ENCODE measurements at places on chromosomes 16 and 17.

DNA sequence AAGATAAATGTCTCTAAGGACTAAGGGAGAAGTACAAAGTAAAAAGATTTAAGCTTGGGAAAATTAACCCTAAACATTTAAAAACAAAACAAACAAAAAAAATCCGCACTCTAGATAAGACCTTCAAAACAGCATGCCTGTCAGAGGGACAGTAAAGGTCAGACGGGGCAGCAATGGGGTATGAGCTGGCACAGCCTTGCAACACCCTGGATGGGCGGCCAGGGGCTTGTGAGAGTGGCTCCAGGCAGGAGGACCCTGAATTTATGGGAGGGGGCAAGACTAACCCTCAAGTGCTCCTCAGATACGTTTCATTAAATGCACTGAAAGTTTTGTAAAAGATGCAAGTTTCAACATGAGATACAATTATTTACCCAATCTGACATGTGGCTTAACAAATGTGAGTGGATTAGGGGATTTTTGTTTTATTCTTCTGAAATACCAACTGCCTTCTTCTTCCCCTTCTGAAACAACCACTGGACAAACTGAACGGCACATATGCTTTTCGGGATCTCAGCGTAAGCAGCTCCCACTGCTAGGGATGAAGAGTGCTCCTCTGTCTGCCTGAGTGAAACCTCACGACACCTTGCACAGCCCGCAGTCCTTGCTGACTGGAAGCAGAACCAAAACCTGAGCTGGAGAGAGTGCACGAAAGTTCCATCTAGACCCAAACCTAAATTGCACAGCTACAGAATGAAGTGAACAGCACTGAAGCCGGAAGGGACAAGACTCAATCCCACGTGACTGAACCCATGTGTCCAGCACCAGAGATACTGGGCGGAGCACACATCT lies 128.4 kb downstream of the ANKRD11 start:
- DNase-seq = no peak

GRCh38 chr17:27575096-27575911 lies 55.7 kb upstream of the LGALS9 start:
- DNase-seq = no peak

DNA sequence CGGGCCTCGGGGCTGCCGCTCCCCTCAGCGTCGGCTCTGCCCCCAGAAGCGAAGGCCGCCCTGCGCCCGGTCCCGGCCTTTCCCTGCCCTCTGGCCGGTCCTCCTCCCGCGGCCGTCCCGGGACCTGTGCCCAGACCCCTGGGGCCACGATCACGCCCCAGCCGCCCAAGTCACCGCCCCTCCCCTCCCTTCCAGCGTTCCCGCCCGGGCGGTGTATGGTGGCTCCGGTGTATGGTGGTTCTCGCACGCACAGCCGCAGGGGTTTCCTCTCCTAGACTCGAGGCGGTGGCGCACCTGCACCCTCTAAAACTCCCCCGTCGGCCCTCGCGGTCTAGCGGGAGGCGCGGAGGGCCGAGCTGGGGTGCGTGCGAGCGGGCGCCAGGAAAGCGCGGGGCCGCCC lies 10.0 kb downstream of the TIGD7 start:
- DNase-seq = no peak

DNA sequence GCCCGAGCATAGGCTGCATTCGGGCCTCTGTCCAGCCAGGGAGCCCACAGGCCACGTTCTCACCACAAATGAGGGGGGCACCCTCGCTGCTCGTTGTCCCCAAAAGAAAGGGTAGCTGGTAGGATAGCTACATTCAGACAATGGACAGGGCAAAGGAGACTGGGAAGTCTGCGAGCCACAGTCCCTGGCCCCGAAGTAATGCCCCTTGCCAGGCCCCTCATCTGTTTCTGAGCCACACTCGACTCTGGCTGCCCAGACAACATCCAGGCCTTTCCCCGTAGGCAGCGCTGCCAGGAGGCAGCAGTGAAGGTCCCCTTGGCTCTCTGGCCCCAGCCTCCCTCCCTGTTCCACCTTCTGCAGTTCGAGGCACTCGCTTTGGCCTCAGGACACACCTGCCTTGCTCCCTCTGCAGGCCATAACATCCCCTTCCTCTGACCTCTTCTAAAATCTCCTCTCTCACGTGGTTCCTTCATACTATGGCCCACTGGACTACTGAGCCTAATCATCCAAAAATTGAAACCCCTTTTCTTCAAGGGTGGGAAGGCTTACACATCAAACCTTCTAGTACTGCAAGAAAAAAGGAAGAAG lies 12.2 kb downstream of the AIPL1 start:
- no peak for DNase-seq

DNA sequence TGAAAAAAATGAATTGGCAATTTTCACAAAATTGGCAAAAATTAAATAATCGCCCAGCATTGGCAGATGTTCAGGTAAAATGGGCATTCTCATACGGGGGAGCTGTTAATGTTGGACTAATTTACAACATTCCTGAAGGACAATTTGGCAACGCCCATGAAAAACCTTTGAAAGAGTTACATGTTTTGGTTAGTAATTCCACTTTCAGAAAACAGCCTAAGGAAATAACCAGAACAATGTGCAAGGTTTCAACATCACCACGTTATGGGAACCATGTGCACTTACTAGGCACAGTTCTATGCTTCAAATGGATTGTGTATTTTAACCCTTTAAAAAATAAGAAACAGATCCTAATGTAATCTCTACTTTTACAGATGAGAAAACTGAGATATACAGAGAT lies 62.7 kb downstream of the CDYL2 start:
- no peak for DNase-seq

GRCh38 chr17:78677303-78678221 lies 100.4 kb upstream of the DNAH17 start:
- no peak for DNase-seq

DNA sequence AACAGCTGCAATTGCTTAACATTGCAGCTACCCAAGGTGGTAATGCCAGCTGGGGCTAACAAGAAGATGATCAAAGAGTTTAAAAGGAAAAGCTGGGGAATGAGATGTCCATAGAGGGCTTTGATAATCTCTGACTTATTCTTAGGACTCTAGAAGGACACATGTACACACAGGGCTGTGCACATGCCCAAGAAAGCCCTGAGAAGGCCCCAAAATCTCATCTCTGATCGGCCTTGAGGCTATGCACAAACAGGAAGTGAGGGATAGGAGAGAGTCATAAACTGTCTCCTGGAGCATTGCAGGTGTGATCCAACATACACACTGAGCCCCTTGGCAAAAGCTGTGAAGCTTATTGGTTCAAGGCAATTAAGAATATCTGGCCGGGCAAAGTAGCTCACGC lies 17.2 kb upstream of the RABEP1 start:
- DNase-seq = no peak

DNA sequence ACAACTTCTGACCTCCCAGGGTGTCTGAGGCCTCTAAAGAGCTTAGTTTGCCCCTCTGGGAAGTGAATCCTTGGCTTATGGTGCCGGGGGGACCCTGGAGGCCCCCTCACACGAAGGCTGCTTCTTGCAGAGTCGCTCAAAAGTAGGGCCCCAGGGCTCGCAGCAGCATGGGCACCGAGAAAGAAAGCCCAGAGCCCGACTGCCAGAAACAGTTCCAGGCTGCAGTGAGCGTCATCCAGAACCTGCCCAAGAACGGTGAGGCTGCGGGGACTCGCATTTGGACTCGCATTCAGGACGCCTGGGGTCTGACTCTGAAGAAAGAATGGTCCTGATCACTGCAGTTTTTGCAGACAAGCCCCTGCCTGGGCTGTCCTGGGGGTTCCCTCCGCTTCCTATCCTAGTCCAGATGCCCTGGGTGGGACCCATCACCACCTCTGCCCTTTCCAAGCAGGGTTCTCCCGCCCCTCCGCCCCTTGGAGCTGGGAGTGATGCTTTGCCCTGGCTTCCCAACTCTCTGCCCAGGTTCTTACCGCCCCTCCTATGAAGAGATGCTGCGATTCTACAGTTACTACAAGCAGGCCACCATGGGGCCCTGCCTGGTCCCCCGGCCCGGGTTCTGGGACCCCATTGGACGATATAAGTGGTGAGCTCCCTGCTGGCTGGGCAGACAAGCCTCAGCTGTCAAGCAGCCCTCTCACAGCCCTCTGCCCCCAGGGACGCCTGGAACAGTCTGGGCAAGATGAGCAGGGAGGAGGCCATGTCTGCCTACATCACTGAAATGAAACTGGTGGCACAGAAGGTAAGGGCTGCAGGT lies 698 bp downstream of the ACBD4 start:
- no peak for DNase-seq

GRCh38 chr17:59454633-59455105 lies 110.7 kb upstream of the DHX40 start:
- DNase-seq = no peak

DNA sequence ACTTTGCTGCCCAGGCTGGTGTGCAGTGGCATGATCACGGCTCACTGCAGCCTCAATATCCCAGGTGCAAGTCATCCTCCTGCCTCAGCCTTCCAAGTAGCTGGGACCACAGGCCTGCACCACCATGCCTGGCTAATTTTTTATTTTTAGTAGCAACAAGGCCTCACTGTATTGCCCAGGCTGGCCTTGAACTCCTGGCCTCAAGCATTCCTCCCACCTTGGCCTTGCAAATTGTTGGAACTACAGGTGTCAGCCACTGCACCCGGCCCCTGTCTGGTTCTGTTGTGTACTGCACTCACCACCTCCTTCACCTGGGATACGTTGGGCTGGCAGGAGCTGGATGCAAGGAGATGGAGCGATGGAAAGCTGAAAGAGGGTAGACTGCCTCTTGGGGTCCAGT lies 8.5 kb downstream of the PLA2G15 start:
- DNase-seq = no peak

- DNase-seq = no peak
Observed at GRCh38 chr17:75152523-75152921, 1.8 kb downstream of the JPT1 start.

GRCh38 chr17:50056961-50057330 lies 1.0 kb downstream of the ITGA3 start:
- peak; percentile 41 for DNase-seq

- DNase-seq = no peak
Observed at GRCh38 chr16:49338611-49339265, 34.9 kb upstream of the C16orf78 start.

GRCh38 chr17:78329263-78330059 lies 30.4 kb downstream of the SOCS3 start:
- DNase-seq = no peak

DNA sequence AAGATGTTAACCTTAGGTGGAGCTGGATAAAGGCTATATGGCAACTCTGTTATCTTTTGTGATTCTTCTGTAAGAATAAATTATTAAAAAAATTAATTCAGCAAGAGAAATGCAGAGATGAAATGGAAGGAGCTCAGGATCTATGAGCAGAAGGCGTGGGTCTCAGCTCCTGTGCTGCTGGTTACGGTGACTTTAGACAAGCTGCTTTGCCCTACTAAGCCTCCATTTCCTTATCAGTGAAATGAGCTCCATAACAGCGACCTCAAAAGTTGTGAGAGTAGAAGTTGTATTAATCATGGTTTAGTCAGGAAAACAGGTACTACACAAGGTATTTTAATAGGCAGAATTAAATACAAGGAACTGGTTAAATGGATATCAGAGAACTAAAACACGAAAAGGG lies 48.2 kb upstream of the FOXJ1 start:
- DNase-seq = no peak

GRCh38 chr17:36544044-36544306 lies 744 bp upstream of the GGNBP2 start:
- DNase-seq = no peak

DNA sequence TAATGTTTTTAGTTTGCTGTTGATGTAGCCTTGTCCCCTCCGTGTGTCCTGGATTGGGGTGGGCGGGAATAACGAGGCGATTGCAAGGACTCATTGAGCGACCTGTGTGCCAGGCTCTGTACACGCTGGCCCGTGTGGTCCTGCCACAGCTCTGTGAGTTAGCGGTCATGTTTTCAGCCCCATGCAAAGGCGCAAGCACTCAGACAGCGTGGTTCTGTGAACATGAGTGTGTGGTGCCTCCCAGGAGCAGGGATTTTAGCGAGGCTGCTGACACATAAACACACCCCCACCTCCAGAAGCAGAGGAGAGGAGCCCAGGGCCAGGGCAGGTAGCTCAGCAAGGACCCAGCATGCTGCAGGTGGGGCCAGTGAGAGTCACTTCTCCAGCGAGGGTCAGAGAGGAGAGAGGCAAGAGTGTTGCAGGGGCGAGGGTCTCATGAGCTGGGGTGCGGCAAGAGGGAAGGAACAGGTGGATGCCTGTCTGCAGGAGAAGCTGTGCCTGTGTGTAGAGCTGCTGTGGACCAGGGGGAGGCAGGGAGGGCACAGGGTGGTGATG lies 115.3 kb downstream of the OR1D5 start:
- no peak for DNase-seq

DNA sequence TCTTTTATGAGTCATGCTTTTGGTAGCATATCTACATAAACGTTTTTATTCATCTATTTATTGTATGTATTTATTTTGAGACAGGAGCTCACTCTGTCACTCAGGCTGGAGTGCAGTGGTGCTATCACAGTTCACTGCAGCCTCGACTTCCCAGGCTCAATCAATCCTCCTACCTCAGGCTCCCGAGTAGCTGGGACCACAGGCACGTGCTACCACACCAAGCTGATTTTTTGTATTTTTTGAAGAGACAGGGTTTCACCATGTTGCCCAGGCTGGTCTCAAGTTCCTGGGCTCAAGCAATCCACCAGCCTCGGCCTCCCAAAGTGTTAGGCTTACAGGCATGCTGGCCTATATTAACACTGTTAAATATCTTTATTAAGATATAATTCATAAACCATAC lies 20.4 kb upstream of the IL4R start:
- no peak for DNase-seq

DNA sequence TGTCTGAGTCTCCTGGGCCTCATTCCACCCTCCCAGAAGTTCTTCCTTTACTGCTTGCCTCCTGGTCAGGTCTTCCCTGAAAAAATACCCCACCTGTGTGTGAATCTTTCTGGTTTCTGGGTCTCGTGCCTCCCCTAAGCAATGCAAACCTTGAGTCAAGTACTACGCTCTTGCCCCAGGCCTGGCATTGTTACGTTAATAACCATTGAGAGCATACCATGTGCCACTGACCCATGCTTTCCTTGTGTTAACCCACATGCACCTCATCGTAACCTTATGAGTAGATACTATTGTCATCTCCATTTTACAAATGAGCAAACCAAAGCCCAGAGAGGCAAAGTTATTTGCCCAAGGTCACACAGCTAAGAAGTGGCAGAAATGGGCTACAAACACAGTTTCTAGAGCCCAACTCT lies 25.4 kb upstream of the TOB1 start:
- no peak for DNase-seq
